ENCODE measurements at places on chromosomes 6 and 20.

DNA sequence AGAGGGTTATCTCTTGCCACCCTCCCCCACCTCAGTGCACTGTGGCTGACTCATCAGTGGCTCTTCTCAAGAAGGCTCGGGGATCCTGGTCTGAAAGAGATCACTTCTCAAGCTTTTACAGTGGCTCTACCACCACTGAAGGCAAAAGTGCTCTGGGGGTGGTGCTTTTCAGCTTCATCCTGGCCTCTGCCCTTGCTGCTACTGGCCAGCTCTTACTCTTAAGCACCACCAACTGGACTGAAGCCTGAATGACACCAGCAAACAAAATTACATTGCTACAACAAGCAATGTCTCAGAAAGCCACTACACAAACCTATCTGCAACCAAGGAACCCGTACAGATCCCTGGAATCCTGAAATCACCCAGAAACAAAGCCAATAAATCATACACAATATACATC, 402.1 kb downstream of the EPHA7 start:
- no peak for DNase-seq

DNA sequence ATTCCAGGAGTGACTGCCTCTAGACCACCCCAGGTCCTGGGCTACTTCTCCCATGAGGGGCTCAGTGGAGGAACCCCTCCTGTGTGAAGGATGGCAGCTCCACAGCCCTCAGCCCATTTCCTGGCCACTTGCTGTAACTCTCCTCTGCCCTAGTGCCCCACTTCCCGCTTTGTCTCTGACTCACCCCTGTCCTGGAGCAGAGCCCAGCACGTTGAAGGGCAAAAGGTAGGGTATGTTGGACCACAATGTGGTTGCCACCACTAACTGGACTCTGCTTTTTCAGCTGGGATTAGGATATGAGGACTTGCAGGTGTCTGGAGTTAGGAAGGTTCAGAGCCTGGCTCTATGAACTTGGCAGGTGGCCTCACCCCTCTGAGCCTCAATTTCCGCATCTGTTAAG, 2.4 kb downstream of the MYBL2 start:
- no peak for DNase-seq

- DNase-seq, result no peak
Measured at GRCh38 chr6:35068206-35068605, 72.9 kb downstream of the TCP11 start.

- DNase-seq, result no peak
Measured at GRCh38 chr6:29726001-29726400, 2.8 kb downstream of the HLA-F start.

DNA sequence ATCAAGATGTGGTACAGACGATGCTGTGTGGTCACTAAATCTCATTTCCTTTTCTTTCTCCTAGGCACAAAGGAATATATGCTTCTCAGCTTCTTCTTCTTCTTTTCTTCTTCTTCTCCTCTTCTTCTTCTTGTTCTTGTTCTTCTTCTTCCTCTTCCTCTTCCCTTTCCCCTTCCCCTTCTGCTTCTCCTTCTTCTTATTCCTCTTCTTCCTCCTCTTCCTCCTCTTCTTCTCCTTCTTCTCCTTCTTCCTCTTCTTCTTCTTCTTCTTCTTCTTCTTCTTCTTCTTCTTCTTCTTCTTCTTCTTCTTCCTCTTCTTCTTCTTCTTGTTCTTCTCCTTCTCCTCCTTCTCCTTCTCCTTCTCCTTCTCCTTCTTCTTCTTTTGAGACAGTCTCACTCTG, 190.4 kb upstream of the DTNBP1 start:
- DNase-seq, result no peak

GRCh38 chr6:17015551-17016381, 86.1 kb upstream of the STMND1 start:
- no peak for DNase-seq

GRCh38 chr6:21586740-21587178, 6.8 kb upstream of the SOX4 start:
- DNase-seq, result no peak

GRCh38 chr6:159761129-159761872, 544 bp upstream of the ACAT2 start:
- DNase-seq, result no peak

GRCh38 chr20:31713312-31714273, 9.1 kb downstream of the BCL2L1 start:
- no peak for DNase-seq

DNA sequence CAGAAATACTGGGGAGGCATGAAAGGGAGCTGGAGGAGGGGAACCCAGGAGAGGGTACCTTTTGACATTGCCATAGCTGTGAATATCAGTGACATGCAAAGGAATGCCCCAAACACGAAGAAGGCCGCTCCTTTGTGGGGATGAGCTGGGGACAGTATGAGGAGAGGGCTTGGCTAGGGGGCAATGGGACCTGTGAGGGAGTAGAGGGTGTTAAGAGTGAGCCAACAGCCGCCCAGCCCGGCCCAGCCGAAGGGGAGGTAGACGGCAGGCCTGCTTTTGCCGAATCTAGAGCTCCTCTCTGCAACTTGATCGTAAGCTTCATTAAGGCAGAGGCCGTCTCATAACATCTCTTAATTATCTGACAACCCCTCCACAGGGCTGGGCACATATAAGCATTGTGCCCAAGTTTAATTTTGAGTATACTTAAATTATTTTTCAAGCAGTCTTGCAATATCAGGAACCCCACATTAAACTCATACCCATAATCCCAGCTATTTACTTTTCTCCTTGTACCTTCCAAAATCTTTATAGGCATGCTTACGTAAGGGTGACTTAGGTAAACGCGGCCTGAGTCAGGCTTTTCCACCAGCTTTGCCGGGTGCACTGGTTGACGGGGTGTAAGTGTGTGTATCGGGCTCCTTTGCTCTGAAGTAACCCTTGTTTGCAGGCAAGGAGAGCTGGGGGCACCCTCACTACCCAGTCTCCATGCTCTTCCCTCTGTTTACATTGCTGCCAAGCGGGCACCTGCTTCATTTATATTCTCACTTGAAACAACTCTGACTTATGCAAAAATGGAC, 24.9 kb upstream of the VEGFA start:
- no peak for DNase-seq

- DNase-seq, result no peak
Measured at GRCh38 chr6:75735491-75736186, 13.4 kb upstream of the MYO6 start.

DNA sequence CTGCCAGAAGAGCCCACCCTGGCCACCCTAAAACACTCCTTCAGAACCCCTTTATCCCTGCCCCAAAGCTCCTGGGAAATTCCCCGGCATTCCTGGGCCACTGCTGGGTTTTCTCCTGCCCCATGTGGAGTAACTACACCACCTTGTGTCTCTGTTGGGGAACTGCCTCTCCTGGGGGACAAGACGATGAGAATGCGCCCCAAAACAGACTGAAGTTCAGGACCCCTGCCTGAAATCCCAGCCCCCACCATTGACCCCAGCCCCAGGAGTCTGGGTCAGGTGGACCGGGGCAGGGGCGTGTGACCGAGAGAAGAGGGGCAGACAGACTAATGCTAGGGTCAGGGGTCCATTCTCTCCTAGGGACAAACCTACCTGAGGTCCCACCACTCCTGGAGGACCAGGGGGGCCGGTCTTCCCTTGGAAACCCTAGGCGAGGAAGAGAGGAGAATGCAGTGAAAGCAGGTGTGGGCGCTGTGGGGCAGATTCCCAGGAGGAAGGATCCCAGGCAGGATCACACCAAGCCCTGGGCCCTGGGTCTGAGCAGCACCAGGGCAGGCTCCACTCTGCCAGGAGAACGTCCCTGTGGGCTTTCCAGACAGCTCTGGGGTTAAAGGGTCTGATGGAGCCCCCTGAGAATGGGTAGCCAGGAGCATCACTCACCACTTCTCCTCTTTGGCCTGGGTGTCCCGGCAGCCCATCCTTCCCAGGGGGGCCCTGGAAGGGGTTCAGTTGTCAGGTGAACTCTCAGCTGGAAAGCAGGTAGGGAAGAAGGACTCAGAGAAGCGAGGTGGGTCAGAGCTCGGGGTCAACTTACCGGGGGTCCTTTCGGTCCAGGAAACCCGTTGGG, 19.4 kb downstream of the COL11A2 start:
- peak; percentile 63 for DNase-seq

DNA sequence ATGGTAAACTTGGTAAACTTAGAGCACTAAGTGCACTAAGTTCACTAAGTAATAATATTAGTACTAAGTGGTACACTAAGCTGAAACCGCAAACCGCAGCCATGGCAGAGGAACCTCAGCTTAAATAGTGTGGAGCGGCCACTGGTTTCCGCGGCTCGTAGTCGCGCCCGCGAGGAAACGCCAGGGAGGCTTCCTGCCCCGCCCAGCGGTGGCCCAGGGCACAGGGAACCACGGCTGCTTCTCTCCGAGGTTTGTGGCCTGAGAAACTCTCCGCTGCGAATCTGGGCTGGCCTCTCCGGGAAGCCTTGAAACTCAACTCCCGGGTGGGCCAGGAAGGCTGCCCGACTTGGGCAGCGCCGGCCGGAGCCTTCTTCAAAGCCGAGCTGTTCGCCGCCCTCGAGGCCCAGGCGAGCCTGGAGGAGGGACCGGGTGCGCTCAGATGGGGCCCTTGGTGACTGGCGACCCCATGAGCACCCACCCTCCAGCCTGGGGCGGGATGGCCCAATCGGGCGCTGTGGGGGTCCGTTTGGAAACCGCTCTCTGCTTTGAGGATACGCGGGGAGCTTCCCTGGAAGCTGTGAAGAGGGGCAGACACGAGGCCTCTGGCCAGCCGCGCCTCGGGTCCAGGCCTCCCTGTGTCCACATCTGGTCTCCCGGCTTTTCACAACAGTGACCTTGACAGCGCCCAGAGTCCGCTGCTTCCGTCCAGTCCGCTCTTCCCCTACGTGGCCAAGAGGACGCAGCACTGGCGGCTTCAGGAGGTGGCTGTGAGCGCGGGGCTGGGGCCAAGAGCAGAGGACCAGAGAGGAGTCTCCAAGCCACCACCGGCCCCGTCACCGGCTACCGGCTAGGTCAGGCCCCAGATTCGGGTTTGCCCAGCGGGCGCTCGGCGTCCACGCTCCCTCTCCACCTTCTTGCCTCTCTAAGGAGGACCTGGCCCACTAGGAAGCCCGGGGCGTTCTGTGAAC, 25.4 kb upstream of the HLA-E start:
- no peak for DNase-seq

DNA sequence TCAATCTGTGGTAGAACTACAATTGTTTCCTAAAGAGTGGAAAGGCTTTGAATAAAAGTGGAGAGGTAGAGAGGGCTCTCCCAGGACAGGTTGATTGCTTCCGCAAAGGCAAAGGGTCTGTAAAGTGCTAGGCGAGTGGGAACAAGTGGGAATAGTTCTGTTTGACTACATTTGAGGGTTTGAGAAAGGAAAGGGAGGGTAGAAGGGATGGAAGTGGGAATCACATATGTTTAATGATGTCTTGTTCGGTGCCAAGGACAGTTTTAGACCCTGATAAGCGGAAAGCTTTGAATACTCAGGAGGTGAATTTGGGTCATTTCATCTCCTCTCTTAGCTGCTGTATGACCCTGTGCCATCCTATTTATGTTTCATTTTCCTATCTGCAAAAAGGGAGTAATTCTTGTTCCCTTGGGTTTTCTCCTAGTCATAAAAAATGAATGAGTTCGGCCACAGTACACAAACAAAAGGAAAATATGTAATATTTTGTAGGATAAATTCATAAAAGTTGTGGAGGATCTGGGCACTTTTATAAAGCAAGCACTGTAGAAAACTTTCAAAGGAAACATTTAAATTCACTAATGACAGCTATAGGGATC, 1.7 kb upstream of the PIM1 start:
- no peak for DNase-seq

DNA sequence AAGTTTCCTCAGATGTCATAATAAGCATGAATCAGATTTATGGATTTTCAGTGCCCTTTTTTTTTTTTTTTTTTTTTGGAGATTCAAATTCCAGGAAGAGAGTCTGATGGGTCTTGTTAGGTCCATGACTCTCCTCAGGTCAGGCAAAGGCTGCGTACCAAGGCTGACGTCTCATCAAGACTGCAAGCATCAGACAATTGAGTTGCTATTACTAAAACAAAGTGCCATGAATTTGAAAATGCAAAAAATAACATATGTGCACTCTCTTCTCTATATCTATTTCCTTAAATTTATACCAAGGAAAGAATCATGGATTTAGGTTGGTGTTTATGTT, 134.7 kb downstream of the FAM83B start:
- no peak for DNase-seq

DNA sequence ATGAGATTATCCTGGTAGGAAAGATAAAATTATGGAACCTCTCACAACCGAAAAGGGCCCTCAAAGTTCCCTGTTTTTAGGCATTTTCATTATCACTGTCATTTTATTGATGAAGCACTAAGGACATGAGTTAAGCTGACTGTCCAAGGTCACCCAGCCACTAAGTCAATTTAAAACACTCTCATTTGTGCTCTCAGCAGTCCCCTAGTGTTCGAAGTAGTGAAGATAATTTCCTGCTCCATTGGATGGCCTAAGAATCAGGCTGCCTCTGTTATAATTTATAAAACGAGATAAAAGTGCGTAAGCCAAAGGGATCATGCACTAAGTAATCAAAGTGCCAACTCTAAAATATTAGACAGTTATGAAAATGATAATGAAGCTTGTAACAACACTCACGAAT, 169.1 kb downstream of the KIF16B start:
- no peak for DNase-seq

GRCh38 chr6:163661272-163661671, 246.8 kb downstream of the QKI start:
- no peak for DNase-seq

DNA sequence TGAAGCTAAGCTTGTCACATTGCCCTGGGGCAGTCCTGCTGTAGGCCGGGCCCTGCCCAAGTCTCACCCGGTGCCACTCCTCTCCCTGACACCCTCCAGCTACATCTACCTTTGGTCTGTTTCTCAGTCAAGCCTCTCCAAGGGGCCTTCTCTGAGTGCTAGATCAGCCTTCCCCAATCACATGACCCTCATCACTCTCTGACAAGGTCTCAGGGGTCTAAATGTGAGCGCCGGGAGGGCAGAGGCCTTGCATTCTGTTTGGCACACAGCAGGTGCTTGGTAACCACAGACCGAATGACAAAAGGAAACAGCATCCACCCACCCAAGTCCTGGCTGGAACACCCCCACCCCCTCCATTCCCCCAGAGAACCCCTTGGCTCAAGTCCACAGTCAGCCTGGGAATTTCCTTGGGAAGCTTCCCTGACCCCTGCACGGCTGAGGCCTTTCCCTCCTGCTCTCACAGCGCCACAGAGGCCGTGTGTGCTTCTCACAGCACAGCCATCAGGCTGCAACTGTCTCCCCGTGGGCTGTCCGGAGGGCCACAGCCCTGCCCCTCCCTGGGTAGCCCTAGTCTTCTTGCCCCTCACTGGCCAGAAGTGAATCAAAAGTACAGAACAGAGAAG, 32.9 kb downstream of the PKIG start:
- no peak for DNase-seq

GRCh38 chr20:48558906-48559305, 268.9 kb downstream of the PREX1 start:
- no peak for DNase-seq

- no peak for DNase-seq
Measured at GRCh38 chr6:119340796-119341487, 8.6 kb downstream of the MAN1A1 start.

GRCh38 chr6:104711371-104711770, 148.3 kb downstream of the HACE1 start:
- DNase-seq, result no peak

- no peak for DNase-seq
Measured at GRCh38 chr6:156254240-156254639, 522.9 kb upstream of the ARID1B start.
